Activated CD8-positive, alpha-beta T cell treated with anti-CD3 and anti-CD28 coated beads for 36 hours (primary cell): ENCODE measurements at places on chromosomes 2 and 18. TPM values are rescaled to one million over a fixed set of nuclear protein-coding genes. Genes with fewer than 3 reads are reported as not detected.

- no peak overlapping the region for H3K27ac ChIP-seq
- no peaks in the 10 kb centered on the region for H3K36me3 ChIP-seq
Observed at GRCh38 chr18:34873986-34874580, 164.0 kb downstream of the DTNA start.

GRCh38 chr2:56985609-56986008 lies 801.8 kb downstream of the CCDC85A start:
- no peaks in the 10 kb centered on the region for H3K4me1 ChIP-seq
- no peaks in the 10 kb centered on the region for H3K36me3 ChIP-seq
- no peak overlapping the region for H3K4me3 ChIP-seq
- H3K27ac ChIP-seq = no peak overlapping the region
- no peak for DNase-seq

DNA sequence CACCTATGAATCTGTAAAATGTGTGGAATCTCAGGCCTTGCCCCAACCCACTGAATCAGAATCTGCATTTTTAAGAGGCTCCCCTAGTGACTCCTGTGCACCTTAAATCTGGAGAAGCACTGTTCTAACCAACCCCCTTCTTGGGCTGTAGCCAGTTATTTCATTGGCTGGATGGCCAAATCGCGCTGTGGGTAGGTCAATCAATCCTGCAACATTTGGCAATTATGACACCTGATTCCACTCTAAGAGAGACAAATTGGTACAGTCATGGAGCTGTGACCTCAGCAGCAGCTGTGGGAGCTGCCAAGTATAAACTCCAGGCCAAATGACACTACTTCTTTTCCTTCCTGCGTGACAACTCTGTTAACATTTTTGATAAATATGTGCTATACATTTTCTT lies 208.7 kb downstream of the CLIP4 start:
- no peaks in the 10 kb centered on the region for H3K36me3 ChIP-seq
- H3K4me1 ChIP-seq = peaks cover 7% of the 10 kb centered on the region
- H3K27ac ChIP-seq = no peak overlapping the region
- H3K4me3 ChIP-seq = no peak overlapping the region
- no peak for DNase-seq

ANKRD62 gene
- total RNA-seq = not detected

- H3K4me1 ChIP-seq = peaks cover 45% of the 10 kb centered on the region
- DNase-seq = no peak
- H3K36me3 ChIP-seq = peaks cover 21% of the 10 kb centered on the region
- H3K27me3 ChIP-seq = no peaks in the 10 kb centered on the region
Observed at GRCh38 chr2:199956062-199956380, 639 bp downstream of the MAIP1 start.

CAPN14 gene
- 0.59 TPM for total RNA-seq

- DNase-seq = no peak
- H3K4me3 ChIP-seq = no peak overlapping the region
- H3K27me3 ChIP-seq = no peaks in the 10 kb centered on the region
- H3K36me3 ChIP-seq = peaks cover 21% of the 10 kb centered on the region
- H3K4me1 ChIP-seq = peaks cover 9% of the 10 kb centered on the region
- H3K27ac ChIP-seq = no peak overlapping the region
Observed at GRCh38 chr2:15170070-15170775, 390.9 kb downstream of the NBAS start.

DNA sequence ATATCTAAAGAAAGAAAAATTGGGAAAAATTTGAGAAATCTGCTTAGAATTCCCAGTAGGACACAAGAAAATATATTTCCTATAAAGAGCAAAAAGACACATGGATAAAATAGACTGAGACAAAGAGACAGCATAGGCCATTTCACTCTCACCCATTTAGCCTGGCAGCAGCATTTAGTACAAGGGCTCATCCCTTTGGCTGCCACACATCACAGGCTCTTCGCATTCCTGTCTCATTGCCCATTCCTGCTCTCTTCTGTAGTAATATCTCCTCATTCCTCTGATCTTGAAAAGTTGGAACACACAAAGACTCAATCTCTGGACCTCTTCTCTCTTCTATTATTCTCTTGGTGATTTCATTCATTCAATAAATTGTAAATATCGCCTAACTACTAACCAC lies 162.6 kb downstream of the SOX11 start:
- no peaks in the 10 kb centered on the region for H3K36me3 ChIP-seq
- no peaks in the 10 kb centered on the region for H3K4me1 ChIP-seq
- H3K4me3 ChIP-seq = no peak overlapping the region
- DNase-seq = no peak
- H3K27me3 ChIP-seq = no peaks in the 10 kb centered on the region
- H3K27ac ChIP-seq = no peak overlapping the region
